ENCODE measurements at places on chromosomes 1 and 21.

GRCh38 chr1:203408486-203409481, 57.9 kb upstream of the FMOD start:
- no peak for DNase-seq

DNA sequence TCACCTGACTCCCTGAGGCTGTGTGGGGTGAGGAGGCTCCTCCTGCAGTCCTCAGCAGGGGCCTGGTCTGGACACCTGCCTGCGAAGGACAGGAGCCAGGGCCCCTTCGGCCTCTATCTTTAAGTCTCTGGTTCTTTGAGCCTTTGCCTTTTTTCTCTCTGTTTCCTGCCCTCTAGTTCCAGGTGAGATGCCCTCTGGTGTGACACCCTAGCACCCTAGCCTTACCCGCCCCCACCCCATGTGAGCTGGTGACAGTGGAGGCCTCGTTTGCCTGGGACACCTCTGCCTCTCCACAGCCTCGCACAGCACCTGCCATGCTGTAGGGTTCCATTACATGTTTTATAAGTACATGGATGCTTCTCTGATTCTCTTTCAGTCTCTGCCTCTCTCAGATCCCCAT, 47.3 kb downstream of the DDX20 start:
- no peak for DNase-seq

GRCh38 chr1:157095091-157095490, 4.5 kb downstream of the ETV3L start:
- DNase-seq: no peak

- no peak for DNase-seq
Observed at GRCh38 chr1:84146411-84147032, 2.5 kb downstream of the PRKACB start.

- DNase-seq: no peak
Observed at GRCh38 chr21:42474043-42474831, 21.8 kb downstream of the RSPH1 start.

GRCh38 chr1:207878939-207879338, 32.0 kb downstream of the CD34 start:
- DNase-seq: no peak

GRCh38 chr1:167065471-167065870, 24.7 kb downstream of the GPA33 start:
- no peak for DNase-seq

GRCh38 chr1:60809204-60809980, 273.0 kb upstream of the NFIA start:
- DNase-seq: no peak

GRCh38 chr1:201357211-201357610, 20.3 kb downstream of the TNNT2 start:
- no peak for DNase-seq

GRCh38 chr1:32197074-32197473, 3.3 kb upstream of the CCDC28B start:
- DNase-seq: no peak

DNA sequence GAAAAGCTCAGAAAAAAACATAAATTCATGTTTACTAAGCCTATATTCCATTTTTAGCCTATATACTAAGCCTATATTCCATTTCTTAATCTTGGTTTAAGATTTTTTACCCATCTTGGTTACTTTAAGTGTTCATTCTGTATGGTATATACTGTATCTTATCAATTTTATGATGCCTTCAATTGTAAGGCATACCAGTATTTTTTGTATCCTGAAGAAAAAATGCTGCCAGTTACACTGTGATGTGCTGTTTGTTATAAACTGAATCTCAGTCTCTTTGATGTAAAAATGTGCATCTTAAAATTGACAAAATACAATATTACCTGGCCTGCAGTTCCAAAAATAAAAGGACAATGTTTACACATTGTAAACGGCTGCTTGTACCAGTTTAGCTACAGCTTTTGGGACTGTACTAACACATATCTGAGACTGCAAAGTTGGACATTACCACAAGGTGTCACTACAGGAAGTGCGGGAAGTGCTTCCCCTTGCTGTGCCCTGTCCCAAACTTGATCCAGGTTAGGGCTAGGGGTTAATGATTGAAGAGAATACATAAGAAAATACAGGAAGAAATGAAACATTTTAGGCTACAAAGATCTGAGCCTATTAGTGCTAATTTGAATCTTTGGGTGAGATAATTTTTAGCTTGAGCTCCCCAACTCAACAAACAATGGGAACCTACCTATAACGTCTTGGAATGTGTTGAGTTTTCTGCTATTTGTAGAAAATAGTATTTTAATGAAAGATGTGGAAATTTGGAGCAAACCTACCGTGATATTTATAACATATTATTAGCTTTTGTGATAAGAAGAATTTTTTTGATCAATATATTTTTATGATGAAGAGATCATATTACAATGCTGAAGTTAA, 108.9 kb downstream of the LBR start:
- peak; percentile 65 for DNase-seq

DNA sequence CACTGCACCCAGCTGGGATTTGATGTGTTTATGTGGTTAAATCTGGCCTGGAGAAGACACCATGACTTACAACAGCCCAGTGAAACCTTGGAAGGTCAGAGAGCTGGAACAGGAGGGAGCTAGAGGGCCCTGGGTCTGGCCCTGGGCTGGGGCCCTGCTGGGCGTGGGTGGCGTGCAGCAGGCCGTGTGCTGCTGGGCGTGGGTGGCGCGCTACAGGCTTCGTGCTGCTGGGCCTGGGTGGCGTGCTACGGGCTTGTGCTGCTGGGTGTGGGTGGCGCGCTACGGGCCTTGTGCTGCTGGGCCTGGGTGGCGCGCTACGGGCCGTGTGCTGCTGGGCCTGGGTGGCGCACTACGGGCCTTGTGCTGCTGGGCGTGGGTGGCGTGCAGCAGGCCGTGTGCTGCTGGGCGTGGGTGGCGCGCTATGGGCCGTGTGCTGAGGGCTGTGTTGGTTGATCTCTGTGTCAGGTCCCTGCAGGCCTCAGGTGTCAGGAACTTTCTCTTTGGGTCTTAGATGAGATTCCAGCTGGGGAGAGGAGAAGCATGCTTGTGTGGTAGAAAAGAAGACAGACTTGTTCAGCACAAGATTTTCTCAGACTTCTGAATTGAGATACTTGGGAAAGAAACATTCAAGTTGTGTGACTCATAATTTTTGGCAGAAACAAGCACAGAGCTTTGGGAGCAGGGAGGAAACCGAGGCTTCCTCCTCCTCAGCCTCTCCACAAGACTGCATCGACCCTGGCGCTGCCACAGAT, 66.0 kb downstream of the COL18A1 start:
- no peak for DNase-seq

DNA sequence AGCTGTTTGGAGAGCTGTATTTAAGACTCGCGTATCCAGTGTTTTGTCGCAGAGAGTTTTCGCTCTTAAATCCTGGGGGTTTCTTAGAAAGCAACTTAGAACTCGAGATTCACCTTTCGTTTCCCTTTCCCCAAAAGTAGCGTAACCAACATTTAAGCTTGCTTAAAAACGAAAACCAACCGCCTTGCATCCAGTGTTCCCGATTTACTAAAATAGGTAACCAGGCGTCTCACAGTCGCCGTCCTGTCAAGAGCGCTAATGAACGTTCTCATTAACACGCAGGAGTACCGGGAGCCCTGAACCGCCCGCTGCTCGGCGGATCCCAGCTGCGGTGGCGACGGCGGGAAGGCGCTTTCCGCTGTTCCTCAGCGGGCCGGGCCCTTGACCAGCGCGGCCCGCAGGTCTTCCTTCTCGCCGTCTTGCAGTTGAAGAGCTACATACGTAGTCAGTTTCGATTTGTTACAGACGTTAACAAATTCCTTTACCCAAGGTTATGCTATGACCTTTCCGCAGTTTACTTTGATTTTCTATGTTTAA, 1.9 kb downstream of the OLIG1 start:
- peak; percentile 66 for DNase-seq

GRCh38 chr1:113029822-113030221, 43.2 kb upstream of the LRIG2 start:
- no peak for DNase-seq

GRCh38 chr1:223755992-223756775, 43.8 kb downstream of the CAPN2 start:
- no peak for DNase-seq

DNA sequence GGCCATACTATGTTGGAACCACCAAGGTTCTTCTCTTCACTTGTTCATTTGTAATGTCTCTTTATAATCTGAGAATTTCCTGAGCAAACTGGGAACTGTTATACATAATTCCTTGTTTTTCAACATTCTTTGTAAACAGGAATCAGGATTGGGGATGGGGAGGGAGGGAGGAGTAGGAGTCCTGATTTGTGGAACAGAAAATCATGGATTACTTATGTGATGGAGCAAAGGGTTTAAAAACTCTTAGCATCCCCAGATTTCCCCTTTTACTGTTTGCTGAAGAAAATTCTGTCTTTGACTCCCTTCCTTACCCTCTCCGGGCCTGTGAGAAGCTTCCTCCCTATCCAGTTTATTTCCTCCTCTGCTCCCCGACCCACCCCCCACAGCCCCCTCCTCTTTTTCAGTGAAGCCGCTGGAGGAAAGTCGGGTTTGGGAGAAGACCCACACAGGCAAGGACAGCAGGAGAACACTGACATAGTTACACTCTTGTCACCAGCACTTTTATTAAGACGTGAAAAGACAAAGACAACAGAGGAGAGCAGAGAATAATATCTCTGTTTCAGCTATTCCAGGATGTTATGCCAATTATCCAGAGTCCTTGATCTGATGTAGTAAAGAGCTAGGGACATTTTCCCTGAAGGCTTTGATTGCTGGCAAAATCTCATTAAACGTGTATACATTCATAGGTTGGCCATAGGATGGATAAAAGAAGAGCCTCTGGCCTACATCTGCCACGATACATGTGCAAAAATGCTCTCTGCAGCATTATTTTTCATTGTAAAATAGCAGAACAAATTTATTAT, 4.6 kb upstream of the NBPF1 start:
- DNase-seq: no peak

Data from MM.1S (cell line).